ENCODE measurements at places on chromosomes 16 and 17.

- no peak for DNase-seq
Observed at GRCh38 chr16:56855946-56856345, 9.1 kb upstream of the SLC12A3 start.

DNA sequence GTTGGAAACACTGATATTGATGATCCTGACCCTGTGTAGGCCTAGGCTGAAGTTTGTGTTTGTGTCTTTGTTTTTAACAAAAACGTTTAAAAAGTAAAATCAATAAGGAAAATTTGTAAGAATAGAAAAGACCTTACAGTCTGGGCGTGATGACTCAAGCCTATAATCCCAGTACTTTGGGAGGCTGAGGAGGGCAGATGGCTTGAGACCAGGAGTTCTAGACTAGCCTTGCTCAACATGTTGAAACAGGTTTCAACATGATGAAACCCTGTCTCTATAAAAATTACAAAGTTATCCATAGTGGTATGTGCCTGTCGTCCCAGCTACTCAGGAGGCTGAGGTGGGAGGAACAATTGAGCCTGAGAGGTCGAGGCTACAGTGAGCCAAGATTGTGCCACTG lies 18.3 kb upstream of the TOM1L1 start:
- DNase-seq, result no peak

DNA sequence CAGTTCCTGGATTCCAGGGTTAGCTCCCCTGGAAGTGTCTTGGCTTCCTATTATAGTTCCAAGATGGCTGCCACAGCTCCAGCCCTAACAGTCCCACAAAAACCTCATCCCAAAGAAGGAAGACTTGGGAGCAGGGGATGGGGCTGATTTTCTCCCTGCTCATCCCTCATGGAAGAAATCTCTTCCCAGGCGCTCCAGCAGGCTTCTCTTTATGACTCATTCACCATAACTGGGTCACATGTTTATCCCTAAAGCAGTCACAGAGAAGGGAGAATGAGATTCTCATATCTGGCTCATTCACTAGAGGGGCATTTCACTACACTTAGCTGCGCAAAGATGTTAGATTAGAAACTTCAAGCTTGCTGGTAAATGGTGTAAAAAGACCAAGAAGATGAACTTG lies 206.5 kb upstream of the IRX3 start:
- DNase-seq, result no peak

GRCh38 chr16:49890876-49891275 lies 35.0 kb upstream of the ZNF423 start:
- peak; percentile 43 for DNase-seq

- no peak for DNase-seq
Observed at GRCh38 chr17:14203388-14203787, 33.3 kb downstream of the CDRT15 start.

GRCh38 chr17:82937411-82938371 lies 97.9 kb upstream of the ZNF750 start:
- DNase-seq, result no peak

- no peak for DNase-seq
Observed at GRCh38 chr17:50221266-50221863, 19.9 kb upstream of the COL1A1 start.

DNA sequence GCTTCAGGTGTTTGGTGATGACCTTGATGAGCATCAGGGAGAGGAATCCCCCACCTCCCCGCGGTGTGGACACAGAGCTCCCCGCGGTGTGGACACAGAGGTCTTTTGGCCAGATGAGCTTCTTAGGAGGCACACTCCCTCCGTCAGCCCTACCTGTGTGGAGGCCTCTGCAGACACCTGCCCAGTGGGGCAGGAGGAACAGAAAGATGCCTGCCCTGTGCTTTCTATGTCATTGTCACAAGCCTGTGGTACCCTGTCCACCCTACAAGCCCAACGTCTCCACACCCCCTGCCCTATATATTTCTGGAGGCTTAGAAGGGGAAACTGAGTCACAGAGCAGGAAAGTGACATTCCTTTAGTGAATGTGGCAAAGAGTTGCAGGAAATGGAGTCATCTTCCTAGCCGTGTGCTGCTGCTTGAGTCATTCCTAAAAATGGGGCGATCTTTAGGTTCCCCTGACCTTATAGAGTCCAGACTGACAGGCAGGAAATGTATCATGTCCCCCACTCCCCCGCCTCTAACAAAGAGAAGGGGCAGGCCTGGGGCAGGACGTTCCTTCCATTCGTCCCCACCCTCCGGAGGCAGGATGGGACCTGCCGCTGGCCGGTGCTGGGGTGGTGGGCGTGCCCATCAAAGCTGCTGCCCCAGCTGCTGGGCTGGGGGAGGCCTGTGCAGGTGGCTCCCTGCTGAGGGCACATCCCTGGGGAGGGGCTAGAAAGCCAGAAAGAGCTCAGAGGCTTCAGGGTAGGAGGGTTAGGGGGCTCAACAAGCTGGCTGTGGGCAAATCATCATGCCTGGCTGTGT lies 1.0 kb upstream of the C16orf74 start:
- no peak for DNase-seq

DNA sequence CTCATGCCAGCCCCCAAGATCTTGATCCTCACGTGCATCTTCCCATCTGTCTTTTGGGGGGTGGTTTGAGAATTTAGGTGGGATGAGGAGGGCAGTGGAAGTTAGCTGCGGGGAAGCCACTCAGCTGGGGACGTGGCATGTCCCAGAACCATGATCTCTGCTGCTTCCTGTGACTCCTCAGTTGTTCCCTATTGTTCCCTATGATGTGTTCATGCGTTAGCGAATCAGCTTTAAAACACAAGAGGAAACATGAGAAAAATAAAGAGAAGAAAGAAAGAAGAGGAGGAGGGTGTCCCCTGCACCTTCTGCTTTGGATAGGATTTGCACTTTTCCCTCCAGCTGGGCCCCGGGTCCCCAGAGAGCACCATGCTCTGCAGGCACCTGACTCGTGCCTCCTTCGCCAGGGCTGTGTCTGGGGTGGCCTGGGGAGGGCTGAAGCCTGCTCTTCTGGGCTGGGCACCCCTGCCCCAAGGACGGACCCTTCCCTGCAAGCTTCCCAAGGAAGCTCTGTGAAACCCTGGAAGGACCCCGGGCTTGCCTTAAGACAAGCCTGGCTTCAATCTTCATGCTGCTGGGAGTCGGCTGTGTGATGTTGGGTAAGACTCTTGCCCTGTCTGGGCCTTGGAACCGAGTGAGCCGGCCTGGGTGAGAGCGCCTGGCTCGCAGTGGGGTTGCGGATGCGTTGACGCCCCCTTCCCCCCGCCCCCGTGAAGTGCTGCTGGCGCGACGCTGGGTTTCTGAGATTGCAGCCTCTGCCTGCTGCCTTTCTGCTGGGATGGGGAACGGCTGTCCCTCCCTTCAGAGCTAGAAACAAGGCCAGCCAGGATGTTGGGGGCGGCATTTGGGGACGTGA lies 62.8 kb upstream of the CIBAR2 start:
- DNase-seq, result no peak

GRCh38 chr17:62134397-62134796 lies 69.3 kb upstream of the MED13 start:
- DNase-seq, result no peak

- no peak for DNase-seq
Observed at GRCh38 chr16:6573577-6573976, 759.1 kb upstream of the RBFOX1 start.

GRCh38 chr16:13306161-13306995 lies 405.0 kb downstream of the SHISA9 start:
- no peak for DNase-seq

DNA sequence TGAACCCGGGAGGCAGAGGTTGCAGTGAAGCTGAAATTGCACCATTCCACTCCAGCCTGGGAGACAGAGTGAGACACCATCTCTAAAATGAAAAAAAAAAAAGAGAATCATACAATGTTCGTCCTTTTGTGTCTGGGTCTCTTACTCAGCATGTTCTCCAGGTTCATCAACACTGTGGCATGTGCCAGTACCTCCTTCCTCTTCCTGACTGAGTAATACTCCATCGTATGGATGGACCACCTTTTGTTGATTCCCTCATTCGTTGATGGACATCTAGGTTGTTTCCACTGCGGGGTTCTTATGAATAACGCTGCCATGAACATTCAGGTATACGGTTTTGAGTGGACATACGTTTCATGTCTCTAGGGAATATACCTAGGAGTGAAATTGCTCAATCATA lies 4.1 kb upstream of the HS3ST6 start:
- DNase-seq, result no peak

All from thymus (tissue), 14 donors.